ENCODE measurements at places on chromosomes 1 and 21. TPM values are rescaled to one million over a fixed set of nuclear protein-coding genes. Genes with fewer than 3 reads are reported as not detected.

DNA sequence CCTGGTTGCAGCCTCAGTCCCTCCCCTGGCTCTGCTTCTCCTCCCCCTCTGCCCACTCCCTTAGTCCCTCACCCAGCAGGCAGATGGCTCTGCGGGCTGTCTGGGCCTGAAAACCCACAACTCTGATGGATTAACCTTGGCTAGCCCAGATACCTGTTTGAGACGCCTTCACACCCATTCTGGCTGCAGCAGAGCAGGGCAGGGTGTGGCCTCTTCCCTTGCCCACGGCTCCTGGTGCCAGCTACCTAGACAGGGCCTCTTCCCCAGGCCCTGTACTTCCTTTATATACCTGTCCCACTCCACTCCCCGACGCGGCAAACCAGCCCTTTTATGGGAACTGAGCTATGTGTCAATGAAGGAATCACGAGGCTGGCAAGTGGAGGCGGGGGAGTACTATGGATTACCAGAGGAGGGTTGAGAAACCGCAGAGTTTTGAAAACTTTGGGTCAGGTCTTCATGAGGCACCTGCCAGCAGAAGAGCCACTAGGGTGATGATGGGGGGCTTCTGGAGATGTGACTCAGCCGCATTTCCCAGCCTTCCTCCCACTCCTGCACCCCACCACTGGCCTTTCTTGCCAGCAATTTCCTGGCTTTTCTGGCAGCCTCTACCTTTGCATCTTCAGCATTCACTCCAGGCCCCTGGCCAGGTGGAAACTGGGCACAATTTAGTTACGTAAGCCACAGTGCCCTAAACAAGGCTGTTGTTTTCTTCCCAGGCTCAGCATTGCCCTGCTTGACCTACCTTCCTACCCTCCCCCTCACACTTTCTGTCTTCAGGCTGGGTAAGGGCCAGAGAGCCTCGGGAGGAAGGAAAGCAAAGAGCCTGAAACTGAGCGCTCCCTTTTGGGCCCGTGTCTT lies at the start of gene CHI3L1:
Gene CHI3L1 (minus strand): TSS at position 259 of the 858 bp plus-strand sequence. CDS start 81 bp downstream, at position 178.
- DNase-seq, result no peak

GRCh38 chr1:237171454-237172117 lies 129.6 kb downstream of the RYR2 start:
- no peak for DNase-seq

DNA sequence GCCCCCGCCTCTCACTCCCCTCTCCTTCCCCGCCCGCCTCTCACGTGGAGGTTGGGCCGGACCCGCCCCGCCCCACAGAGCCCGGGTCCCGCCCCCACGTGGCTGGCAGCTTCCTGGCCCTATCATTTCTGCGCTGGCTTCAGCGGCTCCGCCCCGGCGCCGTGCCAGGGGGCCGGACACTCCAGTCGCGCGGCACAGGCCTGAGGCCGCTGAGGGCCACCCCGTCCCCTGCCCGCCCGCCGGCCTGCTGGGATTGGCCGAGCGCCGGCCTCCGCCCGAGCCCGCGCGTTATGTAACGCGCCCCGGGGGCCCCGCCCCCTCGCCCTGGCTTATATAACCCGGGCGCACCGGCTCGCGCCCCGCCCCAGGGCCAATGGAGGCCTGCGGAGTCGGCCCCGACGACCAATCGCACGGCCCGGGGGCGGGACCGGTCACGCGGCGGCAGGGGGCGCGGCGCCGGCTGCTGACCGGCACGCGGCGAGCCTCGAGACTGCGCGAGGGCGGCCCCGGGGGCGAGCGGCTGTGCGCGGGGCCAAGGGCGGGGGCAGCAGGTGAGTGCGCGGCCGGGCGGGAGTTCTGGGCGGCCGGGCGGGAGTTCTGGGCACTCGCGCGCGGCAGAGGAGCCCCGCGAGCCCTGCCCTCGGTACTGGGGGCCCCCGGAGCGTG lies at the start of gene PER3:
Gene PER3 (plus strand): TSS at position 466 of the 666 bp plus-strand sequence. CDS start 587 bp downstream, outside the sequence.
- peak; percentile 99 for DNase-seq

DNA sequence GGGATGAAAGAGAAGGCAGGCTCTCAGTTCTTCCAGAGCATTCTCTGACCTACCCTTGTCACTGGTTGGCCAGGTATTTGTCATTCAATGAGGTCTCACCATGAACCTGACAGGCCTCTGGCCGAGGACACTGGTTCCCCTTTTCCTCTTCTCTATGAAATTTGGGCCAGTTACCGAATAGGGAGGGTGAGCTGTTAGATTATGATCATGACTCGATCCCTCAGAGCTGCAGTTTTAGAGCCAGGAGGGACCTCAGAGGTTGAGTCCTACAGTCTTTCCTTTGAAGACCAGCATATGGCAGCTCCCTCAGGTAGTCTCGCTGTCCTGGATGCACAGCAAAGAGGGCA lies 29.5 kb upstream of the CLSTN1 start:
- no peak for DNase-seq

- no peak for DNase-seq
These were observed 93.5 kb upstream of the CAMK1G start for GRCh38 chr1:209490013-209490412.

GRCh38 chr1:244065063-244065793 lies 14.1 kb downstream of the ZBTB18 start:
- DNase-seq, result no peak

The AJAP1 gene
- total RNA-seq, result 0.05 TPM

Measured in left ventricle myocardium superior (tissue), 1 donor.